ENCODE measurements at places on chromosomes 2 and 18.

DNA sequence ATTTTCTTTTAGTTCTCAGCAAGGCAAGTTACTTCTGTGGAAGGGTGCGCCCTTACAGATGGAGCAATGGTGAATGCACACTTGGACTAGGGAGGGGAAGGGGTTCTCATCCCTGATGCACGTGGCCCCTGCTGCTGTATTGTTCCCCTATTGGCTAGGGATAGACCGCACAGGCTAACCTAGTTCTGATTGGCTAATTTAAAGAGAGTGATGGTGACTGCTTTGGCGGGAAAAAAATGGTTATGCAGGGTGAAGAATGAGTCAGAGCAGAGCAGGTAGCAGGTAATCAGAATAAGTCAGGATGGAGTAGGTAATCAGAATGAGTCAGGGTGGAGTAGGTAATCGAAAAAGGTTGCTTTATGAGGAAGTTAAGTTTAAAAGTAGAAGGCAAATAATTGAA, 171.5 kb downstream of the MTCL1 start:
- DNase-seq: no peak

DNA sequence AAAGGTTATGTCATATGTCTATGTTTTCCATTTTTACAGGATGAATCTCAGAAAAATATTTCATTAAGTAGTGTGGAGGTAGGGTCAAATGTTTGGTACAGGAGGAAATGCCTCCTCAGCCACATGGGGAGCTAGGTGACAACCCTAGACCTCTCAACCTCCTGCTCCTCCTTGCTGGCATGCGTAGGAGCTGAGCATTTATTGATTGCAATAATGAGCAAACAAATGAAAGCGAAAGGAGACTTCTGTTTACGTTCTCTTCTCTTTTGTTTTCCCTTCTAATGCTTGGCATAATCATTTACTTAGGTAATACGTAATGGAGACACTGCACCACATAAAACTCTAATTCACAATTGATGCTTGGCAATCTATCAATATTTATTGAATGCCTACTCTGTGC, 95.1 kb upstream of the CCBE1 start:
- no peak for DNase-seq

GRCh38 chr2:171409436-171409971, 24.3 kb downstream of the METTL8 start:
- no peak for DNase-seq

DNA sequence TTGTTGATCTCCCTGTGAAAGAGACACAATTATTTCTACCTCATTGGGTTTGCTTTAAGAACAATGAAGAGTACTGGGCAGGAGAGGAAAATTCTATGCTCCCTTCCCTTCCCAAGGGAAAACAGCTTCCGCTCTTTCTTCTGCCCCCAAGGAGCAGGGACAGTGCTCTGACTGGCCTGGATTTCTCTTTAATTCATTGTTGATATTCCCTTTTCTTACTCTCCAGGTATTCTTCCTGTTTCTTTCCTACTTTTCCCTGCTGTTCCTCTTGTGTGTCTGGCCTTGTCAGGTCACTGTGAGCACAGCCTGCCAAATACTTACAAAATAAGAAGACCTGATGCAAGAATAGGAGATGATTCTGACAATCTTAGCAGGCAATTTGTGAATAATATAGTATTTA, 49.6 kb upstream of the SPAG16 start:
- DNase-seq: no peak

GRCh38 chr18:24875286-24875685, 414.8 kb downstream of the HRH4 start:
- DNase-seq: no peak

GRCh38 chr2:197234671-197235191, 75.8 kb downstream of the ANKRD44 start:
- no peak for DNase-seq

DNA sequence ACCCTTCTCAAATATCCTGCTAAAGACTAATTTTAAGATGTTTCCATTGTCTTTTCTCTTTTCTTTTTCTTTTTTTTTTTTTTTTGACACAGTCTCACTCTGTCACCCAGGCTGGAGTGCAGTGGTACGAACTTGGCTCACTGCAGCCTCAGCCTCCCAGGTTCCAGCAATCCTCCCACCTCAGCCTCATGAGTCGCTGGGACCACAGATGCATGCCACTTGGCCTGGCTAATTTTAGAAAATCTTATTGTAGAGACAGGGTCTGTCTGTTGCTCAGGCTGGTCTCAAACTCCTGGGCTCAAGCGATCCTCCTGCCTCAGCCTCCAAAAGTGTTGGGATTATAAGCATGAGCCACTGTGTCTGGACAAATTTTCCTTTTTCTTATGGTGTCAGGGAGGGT, 167.5 kb downstream of the MCFD2 start:
- peak; percentile 38 for DNase-seq

DNA sequence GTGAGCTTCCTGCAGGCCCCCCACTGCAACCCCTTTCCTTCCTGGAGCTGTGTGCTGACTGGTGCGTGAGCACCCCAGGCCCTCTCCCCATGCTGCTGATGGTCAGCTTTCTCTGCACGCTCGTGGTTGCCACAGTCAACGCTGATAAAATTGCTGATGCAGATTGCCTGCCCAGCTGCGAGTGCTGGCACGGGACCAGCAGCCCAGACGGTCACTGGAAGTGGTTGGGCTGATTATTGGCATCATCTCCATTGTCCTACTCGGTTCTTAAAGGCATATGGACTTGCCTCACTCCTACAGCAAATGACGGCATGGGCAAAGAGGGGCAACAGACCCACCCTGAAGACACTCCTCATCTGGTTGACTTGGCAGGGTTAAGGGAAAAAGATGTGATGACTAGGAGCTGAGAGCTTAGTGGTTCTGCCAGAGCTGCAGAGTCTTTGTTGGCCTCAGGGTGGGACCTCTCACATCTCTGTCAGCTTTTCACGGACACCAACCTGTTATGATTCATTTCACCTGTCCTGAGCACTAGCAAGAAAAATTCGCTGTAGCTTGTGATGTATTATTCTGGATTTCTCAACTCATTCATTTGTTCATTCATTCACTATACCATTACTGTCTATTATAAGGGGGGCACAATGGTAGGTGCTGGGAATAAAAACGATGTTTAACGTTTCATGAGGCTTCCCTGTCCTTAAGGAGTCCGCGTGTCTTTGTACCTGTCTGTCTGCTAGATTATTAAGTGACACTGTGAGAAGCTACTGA, 38.4 kb downstream of the PAX8 start:
- DNase-seq: peak; percentile 82

DNA sequence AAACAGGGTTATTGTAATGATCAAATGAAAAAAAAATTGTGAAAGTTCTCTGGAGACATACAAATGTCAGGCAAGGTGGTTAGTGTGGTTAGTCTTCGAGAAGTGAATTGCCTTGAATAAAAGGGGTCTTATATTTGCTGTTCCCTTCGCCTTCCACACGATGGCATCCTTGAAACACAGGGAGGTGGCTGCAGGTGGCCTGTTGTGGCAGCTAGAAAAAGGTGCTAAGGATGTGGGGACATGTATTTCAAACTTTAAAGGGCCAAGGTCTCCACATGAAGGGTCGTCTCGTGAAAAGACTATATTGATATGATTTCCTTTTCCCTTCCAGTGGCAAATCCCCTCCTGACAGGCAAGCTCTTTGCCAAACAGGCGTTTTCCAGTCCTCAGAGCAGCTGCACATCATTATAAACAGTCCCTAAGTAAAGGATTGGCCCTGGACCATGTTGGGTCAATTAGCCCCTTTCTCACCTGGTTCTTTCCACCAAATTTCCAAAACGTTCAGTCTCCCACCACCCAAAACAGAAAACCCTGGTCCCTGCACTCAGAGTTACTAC, 68.5 kb downstream of the COPS8 start:
- peak; percentile 77 for DNase-seq

DNA sequence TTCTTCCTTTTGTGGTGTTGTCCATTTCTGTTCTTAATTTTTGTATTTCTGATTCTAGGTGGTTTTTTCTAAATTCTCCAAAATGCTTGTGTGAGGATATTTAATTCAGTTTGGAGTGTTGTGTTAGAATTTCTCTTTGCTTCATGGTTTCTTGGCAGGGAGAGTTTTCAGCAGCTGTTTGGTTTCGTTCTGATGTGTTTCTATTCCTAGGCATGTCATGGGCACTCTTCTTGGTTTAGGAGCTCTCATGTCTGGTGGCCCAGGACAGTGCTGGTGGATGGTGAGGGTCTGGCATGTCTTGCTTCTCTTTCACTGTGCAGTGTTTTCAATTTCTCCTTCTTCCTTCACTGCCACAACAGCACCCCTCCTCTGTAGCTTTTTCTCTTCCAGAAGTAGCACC, 52.9 kb downstream of the OSBPL6 start:
- no peak for DNase-seq

DNA sequence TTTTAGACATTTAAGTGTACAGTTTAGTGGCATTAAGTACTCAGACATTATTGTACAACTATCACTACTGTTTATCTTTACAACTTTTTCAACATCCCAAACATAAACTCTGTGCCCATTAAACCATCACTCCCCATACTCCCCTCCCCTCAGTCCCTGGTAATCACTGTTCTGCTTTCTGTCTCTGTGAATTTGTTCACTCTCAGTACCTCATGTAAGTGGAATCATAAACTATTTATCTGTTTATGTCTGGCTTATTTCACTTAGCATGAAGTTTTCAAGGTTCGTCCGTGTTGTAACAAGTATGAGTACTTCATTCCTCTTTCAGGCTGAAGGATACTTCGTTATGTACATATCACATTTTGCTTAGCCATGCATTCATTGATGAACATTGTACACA, 9.8 kb upstream of the RUFY4 start:
- no peak for DNase-seq

GRCh38 chr2:168798888-168799410, 3.5 kb upstream of the NOSTRIN start:
- no peak for DNase-seq

GRCh38 chr2:152419944-152420343, 85.0 kb downstream of the FMNL2 start:
- no peak for DNase-seq

- DNase-seq: no peak
Observed at GRCh38 chr2:218032336-218033171, 29.8 kb upstream of the TNS1 start.

GRCh38 chr18:4101009-4101408, 354.1 kb downstream of the DLGAP1 start:
- DNase-seq: no peak

DNA sequence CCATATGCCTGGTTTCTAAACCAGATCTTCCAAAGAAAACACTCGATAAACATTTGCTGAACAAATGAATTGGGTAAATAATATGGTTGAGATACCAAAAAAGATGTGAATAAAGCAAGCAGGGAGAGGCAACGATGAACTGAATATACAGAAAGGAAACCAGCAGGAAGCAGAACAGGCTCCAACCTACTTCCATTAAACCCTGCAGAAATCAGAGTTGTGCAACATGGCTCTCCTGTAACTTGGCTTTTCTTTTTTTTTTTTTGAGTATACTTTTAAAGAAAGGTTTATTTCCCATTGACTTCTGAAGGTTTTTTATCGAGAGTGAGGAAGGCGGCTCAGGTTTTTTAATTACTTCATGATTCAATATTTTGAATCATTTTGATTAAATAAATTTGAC, 23.5 kb downstream of the ITSN2 start:
- no peak for DNase-seq

DNA sequence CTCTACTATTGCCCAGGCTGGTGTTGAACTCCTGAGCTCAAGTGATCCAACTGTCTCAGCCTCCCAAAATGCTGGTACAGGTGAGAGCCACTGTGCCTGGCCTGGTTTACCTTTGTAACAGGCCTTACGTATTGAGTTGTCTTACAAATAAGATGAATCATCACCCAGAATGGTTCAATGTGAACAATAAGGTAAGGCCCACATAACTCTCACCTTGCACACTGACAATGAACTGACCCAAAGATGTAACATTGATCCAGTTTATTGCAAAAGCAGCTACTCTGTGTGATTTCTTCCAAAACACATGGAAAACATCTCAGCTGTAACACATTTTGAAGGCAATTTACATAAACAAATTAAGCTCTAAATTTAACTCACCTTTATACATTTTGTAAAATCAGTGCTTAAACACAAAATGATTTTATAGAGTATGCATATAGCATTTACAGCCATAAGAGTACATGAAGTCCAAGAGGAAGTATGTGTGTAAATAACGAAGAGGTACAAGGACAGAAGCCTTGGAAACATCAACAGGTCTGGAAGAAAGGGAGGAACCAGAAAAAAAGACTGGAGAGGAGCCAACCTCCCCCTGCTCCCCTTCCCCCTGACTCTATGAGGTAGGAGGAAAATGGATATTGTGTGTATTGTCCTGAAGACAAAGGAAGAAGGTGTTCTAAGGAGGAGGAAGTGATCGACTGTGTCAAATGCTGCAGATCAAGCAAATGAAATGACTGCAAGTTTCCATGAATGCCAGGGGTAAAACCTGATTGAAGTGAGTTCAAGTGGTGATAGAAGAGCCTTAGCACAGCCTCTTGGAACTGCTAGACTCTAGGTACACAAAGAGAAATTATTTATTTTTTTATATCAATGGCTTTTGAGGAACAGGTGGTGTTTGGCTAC, 5.6 kb upstream of the WDFY1 start:
- no peak for DNase-seq

DNA sequence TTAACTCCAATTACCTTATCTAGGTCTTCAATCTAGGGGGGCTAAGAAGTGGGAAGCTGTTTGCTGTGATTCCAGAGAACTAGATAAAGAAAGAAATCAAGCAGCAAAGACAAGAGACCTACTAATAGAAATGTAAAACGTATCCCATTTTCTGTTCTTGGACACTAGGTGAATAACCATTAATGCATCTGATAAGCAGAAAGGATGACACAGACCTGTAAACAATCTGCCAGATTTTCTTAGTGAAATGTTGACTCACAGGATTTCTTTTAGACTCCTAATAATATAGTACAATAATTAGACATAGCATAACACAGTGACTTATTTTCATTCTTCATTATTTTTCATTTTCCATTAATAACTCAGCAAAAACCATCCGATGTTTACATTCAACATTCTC, 1.3 kb downstream of the WDR35 start:
- DNase-seq: no peak

DNA sequence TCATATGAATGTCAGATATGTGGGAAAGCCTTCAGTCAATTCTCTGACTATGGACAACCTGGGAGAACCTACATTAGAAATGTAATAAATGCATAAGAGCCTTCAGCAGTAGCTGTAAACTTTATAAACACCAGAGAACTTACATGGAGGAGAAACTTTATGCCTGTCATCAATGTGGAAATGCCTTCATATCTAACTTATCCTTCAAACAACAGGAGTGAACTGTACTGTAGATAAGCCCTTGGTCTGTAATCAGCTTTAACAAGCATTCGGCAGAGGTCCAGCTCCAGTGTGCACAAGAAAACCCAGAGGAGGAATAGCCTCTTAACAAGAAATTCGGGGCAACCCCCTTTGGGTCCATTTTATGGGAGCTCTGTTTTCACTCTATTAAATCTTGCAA, 14.8 kb upstream of the UXS1 start:
- no peak for DNase-seq
